ENCODE measurements at places on chromosomes 7 and 10.

- DNase-seq, result no peak
These were observed 719.1 kb downstream of the AUTS2 start for GRCh38 chr7:70317356-70317755.

DNA sequence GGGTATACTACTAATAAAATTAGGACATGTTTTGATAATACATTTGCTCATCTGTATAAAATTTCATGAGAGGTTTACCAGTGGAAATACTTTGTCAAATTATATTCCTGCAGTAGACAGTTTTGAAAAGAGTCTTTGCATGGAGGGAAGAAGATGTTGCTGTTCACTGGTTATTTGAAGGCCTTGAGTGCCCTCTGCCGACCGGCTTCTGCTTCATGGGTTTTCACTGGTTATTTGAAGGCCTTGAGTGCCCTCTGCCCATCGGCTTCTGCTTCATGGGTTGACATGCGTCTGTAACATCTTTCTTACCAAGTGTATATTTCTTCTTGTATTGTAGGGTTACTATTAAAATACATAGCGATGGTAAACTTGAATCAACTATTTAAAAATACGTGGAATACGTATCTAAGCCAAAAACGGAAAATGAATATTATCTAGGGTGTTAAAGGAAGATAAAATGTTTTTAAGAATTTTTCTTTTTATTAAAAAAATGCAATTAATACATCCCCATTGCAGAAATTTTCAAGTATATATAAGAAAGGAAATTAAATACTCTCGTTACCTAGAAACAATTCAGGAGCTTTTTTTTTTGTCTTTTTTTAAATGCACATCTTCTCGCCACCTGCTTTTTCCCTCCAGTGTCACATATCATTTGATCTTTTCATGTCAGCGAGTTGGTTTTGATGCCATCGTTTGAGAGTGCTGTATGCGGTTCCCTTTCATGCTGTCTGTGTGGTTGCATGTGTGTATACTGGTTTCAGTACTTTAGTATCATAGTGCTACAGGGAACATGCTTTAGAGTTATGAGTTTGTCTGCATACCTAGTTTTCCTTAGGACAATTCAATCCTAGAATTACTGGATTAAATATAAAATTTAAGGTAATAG is 73.4 kb downstream of the SHH start:
- peak; percentile 44 for DNase-seq

- DNase-seq, result no peak
These were observed 168.4 kb upstream of the IMMP2L start for GRCh38 chr7:111730476-111731300.

DNA sequence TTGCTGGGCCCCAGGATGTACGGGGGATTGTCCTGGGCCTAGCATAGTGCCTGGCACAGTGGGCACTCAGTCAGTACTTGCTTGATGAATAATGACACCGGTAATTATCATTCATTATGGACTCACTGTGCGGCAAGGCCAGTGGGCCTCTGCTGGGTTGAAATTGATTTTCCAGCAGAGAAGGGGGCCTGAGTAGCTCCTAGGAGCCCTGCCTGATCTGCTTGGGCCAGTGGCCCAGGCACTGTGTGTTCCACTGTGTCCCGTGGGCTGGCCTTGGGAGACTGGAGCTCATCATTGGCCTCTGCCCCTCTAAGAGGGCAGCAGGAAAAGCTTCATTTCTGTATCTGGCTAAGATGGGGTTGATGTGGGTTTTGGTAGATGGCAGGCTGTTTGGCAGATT is 1.4 kb downstream of the CHST3 start:
- DNase-seq, result no peak

GRCh38 chr7:93873998-93874574 is 16.5 kb downstream of the TFPI2 start:
- no peak for DNase-seq

DNA sequence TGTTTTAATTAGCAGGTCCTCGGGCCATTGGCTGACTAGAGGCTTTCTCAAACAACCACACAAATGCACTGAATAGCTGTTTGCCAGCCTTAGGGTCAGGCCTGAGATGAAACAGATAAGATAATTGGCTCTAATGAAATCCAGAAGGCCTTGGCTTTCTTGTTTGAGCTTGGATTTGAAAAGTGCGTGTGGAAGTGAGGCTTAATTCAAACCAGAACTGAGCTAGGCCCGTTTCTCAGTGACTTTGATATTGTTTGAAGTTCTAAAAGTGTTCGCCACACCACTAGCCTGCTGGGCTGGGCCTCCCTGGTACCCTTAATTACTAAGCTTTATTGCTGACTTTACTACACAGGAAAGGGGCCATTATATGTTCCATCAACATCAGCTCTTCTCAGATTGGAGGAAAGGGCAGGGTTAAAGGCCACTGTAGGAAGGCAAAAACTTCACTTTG is 270.6 kb downstream of the TWIST1 start:
- no peak for DNase-seq

GRCh38 chr7:158084555-158084954 is 503.1 kb downstream of the PTPRN2 start:
- DNase-seq, result no peak

GRCh38 chr7:140625908-140626868 is 14.4 kb downstream of the DENND2A start:
- DNase-seq, result peak; percentile 98

DNA sequence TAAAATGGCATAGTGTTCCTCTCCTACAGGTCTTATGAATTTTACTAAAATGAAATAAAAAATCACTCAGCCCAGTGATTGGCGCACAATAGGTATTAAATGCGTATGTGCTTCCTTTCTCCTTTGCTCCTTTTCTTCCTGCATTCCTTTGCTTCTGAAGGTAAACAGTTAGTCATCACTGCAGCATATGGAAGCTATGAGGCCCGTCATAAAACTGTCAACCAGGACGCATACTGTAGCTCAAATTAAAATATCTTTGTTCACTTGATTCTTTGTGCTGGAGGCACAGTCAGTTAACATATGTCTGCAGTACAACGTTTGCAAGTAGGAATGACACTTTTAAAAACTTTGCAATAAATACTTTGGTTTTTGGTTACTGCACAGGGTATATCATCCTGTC is 374.7 kb downstream of the TCERG1L start:
- DNase-seq, result no peak

GRCh38 chr7:4394736-4395135 is 287.4 kb upstream of the FOXK1 start:
- DNase-seq, result no peak

DNA sequence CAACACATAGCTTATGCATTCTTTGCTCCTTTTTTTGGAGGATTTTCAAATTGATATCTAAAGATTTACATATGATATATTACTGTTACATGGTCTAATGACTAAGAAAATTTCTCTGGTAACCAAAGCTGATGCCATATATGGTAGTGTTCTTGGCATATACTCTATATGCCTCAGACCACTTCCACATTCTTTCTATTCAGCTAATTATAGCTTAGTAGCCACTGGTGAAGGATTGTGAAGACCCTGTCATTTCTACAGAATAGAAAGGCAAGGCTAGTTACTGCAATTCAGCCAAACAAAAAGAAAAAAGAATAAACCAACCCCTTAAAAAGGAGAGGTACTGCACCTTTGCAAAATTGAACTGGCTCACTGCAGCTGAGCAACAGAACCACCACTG is 3.7 kb downstream of the PURB start:
- no peak for DNase-seq

DNA sequence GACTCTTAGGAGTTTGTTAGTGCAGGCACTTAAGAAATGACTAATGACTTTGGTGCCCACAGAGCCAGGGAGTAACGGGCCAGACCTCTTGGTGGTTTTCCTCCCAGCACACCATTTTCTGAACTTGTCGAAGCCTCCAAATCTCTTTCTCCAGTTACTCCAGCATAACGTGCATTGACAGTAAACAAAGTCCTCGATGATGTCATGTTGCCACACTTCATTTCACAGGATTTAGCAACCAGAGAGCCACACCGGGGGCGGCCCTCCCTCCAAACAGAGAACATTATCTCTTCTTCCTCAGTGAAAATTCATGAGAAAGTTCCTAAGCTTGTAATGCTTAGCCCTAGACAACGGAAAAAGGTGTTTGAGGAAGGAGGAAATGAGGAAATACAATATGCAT is 4.0 kb upstream of the SVOPL start:
- DNase-seq, result no peak

DNA sequence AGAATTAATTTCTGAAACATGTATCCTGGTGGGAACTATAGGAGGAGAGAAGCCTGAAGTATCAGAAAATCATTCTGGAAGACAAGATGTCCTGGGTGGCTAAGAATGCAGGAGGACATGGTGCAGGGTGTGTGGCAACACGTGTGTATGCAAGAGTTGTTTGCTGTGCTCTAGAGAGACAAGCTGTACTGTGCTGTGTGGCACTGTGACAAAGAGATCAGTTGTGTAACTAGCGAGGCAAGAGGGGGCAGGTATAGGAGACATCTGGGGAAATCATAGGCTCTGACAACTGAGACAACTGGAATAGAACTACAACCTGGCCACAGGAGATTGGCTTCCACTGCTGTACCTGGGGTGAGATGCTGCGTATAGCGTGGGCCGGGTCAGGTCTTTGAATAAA is 9.3 kb downstream of the ITGA8 start:
- no peak for DNase-seq

GRCh38 chr7:29285861-29286260 is 91.3 kb downstream of the CHN2 start:
- no peak for DNase-seq
